ENCODE measurements at places on chromosomes 2 and 18.

GRCh38 chr2:205383601-205384000, 298.7 kb upstream of the NRP2 start:
- no peak for DNase-seq

DNA sequence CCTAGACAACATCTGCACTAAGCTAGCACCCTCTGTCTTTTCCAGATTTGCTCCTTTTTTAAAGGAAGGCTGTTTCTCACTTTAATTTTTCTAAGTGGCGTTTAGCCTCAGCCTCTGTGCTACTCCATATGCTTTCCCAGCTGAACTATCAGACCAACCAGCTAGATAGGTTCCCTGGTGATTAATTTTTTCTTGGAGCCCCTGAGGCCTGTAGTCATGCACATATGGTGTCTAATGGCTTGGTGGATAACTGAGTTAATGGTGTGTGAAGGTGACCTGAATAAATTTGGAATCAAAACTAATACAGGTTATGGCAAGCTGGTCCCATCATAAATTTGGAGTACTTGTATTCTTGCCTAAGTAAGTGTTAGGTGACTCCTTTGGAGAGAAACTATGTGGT, 135.5 kb downstream of the MGAT5 start:
- no peak for DNase-seq

- DNase-seq, result no peak
These were observed 5.8 kb downstream of the NPPC start for GRCh38 chr2:231920366-231920765.

- DNase-seq, result no peak
These were observed 240.2 kb downstream of the FSIP2 start for GRCh38 chr2:185978634-185979407.

- no peak for DNase-seq
These were observed 48.4 kb downstream of the HK2 start for GRCh38 chr2:74882299-74882687.

DNA sequence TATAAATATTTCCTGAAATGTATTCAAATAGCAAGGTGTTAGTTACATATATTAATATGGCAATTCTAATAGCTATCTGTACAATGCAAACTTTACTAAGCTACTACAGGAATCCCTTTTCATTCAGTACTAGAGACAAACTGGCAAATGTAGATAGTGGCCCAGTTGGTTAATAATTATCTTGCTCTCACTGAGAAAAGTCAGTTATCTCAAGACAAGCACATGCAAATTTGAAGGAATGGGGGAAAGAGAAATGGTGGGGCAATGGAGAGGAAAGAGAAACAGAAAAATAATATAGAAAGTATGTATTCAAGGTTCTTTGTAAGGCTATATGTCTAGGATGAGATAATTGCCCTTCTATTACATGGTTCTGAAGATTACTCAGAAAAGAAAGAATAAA, 280.0 kb downstream of the FIGN start:
- no peak for DNase-seq

- DNase-seq, result no peak
These were observed 230.9 kb upstream of the ZSWIM2 start for GRCh38 chr2:187079901-187080300.

DNA sequence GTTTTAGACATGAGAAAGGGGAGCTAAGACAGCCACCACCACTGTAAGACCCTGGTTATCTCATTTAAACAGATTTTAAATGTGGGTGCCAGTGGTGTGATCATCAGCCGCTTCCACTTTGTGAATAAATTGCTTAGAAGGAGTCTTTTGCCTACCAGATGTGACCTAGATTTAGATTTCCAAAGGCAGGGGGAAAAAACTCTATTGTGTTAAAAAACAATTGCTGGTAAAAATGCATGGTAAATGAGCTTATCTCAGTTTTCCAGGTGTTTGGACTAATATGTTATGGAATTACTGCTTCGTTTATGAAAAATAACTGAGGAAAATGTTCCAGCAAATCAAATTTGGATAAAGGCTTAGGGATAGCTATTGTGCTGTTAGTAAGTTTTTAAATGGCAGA, 466.3 kb upstream of the RAB12 start:
- DNase-seq, result no peak

GRCh38 chr2:98234776-98235175, 111.5 kb upstream of the CNGA3 start:
- DNase-seq, result no peak

GRCh38 chr2:222969491-222969890, 82.5 kb upstream of the KCNE4 start:
- DNase-seq, result no peak

DNA sequence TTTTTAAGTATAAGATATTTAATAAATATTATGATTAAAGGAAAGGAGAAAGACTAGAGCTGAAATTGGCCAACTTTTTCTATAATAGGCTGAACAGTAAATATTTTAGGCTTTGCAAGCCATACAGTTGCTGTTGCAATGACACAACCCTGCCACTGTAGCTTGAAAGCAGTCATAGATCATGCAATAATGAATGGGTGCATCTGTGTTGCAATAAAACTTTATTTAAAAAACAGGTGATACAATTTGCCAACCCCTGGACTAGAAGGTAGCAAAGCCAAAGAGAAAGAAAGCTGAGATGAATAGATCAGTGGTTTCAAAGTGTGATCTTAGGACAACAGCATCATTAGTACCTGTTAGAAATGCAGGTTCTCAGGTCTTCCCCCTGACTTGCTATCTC, 219.1 kb downstream of the SETBP1 start:
- DNase-seq, result no peak

- no peak for DNase-seq
These were observed 175.7 kb downstream of the METTL4 start for GRCh38 chr18:2395427-2396161.
